PC-9 (cell line): ENCODE measurements at places on chromosomes 2 and 18. TPM values are rescaled to one million over a fixed set of nuclear protein-coding genes. Genes with fewer than 3 reads are reported as not detected.
A peak's percentile ranks its signal among the peaks of the same experiment; 100 is the strongest.

DNA sequence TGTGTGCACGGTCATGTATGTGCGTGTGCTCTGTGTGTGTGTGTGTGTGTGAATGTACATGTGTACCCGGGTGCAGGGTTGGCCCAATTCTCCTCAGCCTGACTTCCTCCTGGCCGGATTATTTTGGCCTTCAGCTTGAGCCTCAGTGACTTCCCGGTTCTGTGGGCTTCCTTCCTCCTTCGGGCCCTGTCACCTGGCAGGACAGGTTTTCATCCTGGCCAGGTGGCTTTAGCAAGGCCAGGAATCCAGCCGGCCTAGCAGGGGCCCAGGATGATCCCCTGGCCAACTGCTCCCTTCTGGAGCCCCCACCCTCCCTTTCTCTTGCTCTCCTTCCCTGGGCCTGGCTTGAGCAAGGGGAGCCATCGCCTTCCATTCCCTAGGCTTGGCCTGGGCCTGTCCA is 140.5 kb downstream of the INHBB start:
- no peaks in the 10 kb centered on the region for H3K36me3 ChIP-seq
- no peaks in the 10 kb centered on the region for H3K27me3 ChIP-seq
- no peak overlapping the region for H3K4me3 ChIP-seq
- peak overlapping the region; percentile 77 for H3K27ac ChIP-seq
- H3K4me1 ChIP-seq: peaks cover 19% of the 10 kb centered on the region

DNA sequence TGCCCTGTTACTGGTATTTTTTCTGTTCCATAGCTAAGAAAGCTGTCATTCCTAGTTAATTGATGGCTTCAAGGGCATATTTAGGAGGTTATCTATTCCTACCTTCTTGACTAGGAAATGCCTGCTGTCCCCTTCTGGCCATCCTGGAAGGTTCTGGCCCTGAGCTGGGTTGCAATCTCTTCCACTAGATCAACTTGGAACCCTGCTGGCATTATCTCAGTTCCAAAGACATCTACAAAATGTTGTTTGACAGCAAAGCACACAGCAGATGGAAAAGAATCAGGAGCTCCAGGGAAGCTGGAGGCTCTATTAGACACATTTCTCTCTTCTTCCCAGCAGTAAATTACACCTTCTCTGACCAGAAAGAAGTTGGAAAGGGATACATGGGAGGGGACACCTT is 192.1 kb downstream of the ARHGAP28 start:
- peaks cover 24% of the 10 kb centered on the region for H3K27me3 ChIP-seq
- H3K27ac ChIP-seq: no peak overlapping the region
- no peaks in the 10 kb centered on the region for H3K4me1 ChIP-seq
- no peak for DNase-seq
- H3K4me3 ChIP-seq: no peak overlapping the region
- H3K36me3 ChIP-seq: no peaks in the 10 kb centered on the region

DNA sequence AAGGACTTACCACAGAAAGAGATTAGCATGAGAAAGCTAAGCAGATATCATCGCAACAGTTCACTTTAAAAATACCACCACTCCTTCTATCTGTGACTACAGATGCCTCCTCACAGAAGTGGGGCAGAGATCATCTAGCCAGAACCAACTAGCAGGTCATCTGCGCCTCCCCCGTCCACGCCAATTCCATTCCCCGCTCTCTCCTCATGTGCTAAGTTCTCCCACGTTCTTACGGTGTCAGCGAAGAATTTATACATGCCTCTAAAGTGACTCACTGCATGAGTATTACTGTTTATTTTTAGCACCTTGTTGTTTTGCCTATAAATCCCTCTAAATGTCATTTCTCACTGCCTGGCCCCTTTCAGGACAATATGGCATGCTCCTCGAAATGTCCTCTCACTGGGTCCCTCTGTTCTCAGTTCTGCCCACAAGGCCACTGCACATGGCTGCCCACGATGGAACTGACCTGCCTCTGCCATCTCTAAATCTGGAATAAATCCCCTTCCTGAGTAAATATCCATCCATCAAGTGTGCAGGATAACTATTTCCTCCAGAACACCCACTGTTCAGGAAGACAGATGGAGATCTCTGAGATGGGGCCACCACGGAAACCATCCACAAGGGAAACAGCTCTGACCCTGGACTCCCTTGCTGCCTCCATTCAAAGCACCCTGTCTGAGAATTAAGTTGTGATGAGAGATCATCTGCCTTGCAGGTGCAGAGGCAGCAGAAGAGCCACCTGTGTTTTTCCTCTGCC is 137.7 kb downstream of the IRS1 start:
- no peaks in the 10 kb centered on the region for H3K27me3 ChIP-seq
- H3K4me3 ChIP-seq: peak overlapping the region; percentile 14; the same call in 1 of the 2 replicates
- peak; percentile 95 for DNase-seq
- H3K36me3 ChIP-seq: no peaks in the 10 kb centered on the region
- peaks cover 27% of the 10 kb centered on the region for H3K4me1 ChIP-seq
- H3K27ac ChIP-seq: peak overlapping the region; percentile 92

GRCh38 chr2:237257471-237257951 is 156.5 kb downstream of the COL6A3 start:
- no peaks in the 10 kb centered on the region for H3K27me3 ChIP-seq
- no peak overlapping the region for H3K4me3 ChIP-seq
- peaks cover 19% of the 10 kb centered on the region for H3K4me1 ChIP-seq
- no peak for DNase-seq
- H3K27ac ChIP-seq: no peak overlapping the region

GRCh38 chr18:40355726-40356125 is 1599.3 kb upstream of the PIK3C3 start:
- no peaks in the 10 kb centered on the region for H3K36me3 ChIP-seq
- no peaks in the 10 kb centered on the region for H3K27me3 ChIP-seq
- H3K4me1 ChIP-seq: no peaks in the 10 kb centered on the region
- H3K27ac ChIP-seq: no peak overlapping the region
- H3K4me3 ChIP-seq: no peak overlapping the region
- DNase-seq: no peak

- H3K4me3 ChIP-seq: no peak overlapping the region
- H3K36me3 ChIP-seq: no peaks in the 10 kb centered on the region
- H3K27ac ChIP-seq: no peak overlapping the region
- peaks cover 15% of the 10 kb centered on the region; the same call in 1 of the 2 replicates for H3K4me1 ChIP-seq
- no peak for DNase-seq
- H3K27me3 ChIP-seq: no peaks in the 10 kb centered on the region
These were observed 3.4 kb downstream of the SLC66A2 start for GRCh38 chr18:79947881-79948610.

GRCh38 chr2:204971206-204971907 is 426.1 kb downstream of the PARD3B start:
- H3K36me3 ChIP-seq: no peaks in the 10 kb centered on the region
- no peaks in the 10 kb centered on the region for H3K27me3 ChIP-seq
- no peak overlapping the region for H3K4me3 ChIP-seq
- DNase-seq: no peak
- no peaks in the 10 kb centered on the region for H3K4me1 ChIP-seq

DNA sequence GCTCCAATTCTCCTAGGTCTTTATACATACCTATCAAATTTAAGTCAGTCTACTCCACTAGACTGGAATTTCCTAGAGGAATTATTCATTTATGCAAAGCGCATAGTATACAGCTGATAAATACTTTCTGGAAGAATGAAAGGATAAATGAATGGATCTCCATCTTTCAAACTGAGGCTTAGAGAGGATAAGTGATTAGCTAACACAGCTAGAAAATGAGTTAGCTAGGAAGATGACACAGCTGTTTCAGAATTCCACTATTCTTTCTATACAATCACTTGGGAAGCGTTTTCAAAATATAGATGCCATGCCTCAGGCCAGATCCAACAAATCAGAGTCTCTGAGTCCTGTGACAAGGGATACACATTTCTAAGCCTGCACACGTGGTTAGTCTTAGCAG is 1146.6 kb upstream of the ZEB2 start:
- DNase-seq: no peak
- H3K27ac ChIP-seq: no peak overlapping the region
- H3K36me3 ChIP-seq: no peaks in the 10 kb centered on the region
- no peak overlapping the region for H3K4me3 ChIP-seq
- H3K4me1 ChIP-seq: no peaks in the 10 kb centered on the region

GRCh38 chr18:43322132-43322531 is 44.8 kb upstream of the SYT4 start:
- DNase-seq: no peak
- no peaks in the 10 kb centered on the region for H3K27me3 ChIP-seq
- no peaks in the 10 kb centered on the region for H3K4me1 ChIP-seq
- H3K4me3 ChIP-seq: no peak overlapping the region

DNA sequence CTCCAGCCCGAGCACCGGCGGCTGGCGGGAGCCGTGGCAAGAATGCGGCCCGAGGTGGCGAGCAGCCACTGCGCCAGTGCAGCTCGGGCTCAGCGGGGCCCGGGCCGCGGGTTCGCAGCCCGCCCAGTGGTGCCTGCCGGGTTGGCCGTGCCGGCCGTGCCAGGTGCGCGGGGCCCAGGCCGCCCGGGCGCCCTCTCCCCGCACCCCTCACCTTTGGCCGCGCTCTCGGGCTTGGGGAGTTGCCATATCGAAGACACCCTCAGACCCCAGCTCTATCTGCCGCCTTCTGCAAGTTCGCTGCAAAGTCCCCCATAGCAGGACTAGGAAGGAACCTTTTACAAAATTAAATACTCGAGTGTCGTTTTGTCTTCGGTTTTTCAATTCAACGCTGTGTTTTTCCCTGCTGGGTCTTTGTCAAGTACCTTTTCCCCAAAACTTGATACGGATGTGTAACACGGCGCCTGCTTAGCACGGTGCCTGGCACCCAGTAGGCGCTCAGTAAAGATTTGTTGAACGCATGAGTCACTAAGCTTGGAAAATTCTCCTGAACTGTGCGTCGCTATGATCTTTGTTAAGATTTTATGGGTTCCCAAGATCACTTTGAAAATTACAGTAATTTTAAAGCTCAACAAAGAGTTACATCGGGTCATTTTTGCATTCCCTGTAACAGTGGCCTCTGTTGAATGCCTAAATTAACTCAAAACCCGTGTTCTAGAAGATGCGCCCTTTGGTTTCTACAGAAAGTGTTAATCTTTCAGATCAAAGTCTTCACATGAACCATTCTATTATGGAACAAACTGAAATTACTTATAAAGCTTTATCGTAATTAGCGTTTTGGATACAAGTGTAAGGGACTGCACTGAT is 750 bp downstream of the STRADB start:
- DNase-seq: no peak
- 0 out of 2 replicates have a peak, but pooled peaks cover 5% of the 10 kb centered on the region for H3K36me3 ChIP-seq
- no peaks in the 10 kb centered on the region for H3K27me3 ChIP-seq
- H3K27ac ChIP-seq: no peak overlapping the region
- H3K4me3 ChIP-seq: peak overlapping the region; percentile 99

DNA sequence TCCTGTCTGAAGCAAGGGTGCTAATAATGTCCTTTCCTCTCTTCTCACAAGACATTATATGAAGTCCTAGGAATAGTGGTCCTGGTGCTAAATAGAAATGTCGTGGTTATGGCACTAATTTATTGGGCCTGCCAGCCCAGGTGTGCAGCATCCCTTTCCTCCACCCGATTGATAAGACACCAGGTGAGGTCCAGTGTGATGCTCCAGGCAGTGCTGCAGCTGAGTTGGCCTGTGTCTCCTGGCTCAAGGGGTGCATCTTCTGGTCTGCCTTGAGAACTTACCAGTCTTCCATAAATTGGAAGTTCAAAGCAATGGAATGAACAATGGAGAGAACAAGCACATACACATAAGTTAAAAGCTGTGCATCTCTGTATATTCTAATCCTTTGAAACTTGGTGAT is 26.9 kb downstream of the CRIM1 start:
- DNase-seq: no peak
- no peak overlapping the region for H3K4me3 ChIP-seq
- no peaks in the 10 kb centered on the region for H3K27me3 ChIP-seq
- peaks cover 56% of the 10 kb centered on the region for H3K4me1 ChIP-seq
- peaks cover 17% of the 10 kb centered on the region; the same call in 1 of the 2 replicates for H3K36me3 ChIP-seq
- H3K27ac ChIP-seq: no peak overlapping the region

DNA sequence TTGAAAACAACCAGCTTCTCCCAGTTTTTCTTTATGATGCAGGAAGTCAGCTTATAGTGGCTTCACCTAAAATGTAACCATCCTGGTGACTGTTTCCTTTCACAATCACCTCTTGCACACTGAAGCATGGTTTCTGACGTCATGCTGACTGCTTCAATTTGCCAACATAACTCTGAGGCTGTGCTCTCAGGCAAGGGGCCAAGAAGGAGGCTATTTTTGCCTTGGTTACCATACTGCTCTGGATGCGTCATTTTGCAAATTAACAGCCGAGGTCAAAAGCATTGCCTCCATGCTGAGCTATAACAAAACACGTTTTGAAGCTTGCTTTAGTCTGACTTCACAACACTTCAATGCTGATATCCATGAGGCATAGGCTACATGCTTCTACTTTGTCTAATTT is 397.8 kb downstream of the METTL4 start:
- peaks cover 26% of the 10 kb centered on the region for H3K4me1 ChIP-seq
- DNase-seq: peak; percentile 73
- no peaks in the 10 kb centered on the region for H3K27me3 ChIP-seq
- H3K4me3 ChIP-seq: no peak overlapping the region

DNA sequence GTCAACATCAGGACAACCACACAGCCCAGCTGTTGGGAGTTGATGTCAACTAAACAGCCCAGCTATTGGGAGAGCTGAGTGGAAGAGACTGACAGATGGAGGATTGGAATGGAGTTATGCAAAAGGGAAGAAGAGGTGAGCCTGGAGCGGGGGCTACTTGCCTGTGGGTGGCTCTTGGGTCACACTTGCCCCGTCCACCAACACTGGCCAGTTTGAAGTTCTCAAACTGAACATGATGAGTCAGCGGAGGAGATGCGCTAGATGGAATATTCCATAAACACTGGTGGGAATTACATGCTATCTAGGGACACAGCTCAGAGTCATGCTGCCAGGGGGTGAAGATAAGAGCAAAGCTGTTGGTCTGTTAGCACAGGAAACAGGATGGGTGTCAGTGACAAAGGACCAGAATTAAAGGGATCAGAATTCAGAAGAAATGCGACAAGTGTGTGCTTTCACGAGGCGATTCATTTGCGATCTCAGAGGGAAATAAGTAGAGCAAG is 33.2 kb upstream of the AGAP1 start:
- no peak overlapping the region for H3K4me3 ChIP-seq
- no peak overlapping the region for H3K27ac ChIP-seq
- H3K4me1 ChIP-seq: peaks cover 22% of the 10 kb centered on the region

GRCh38 chr2:207041279-207041678 is 102.0 kb downstream of the CPO start:
- no peak overlapping the region for H3K27ac ChIP-seq
- H3K4me3 ChIP-seq: no peak overlapping the region
- no peaks in the 10 kb centered on the region for H3K36me3 ChIP-seq
- H3K4me1 ChIP-seq: no peaks in the 10 kb centered on the region

- no peaks in the 10 kb centered on the region for H3K4me1 ChIP-seq
- no peak overlapping the region for H3K27ac ChIP-seq
- DNase-seq: no peak
- H3K36me3 ChIP-seq: peaks cover 33% of the 10 kb centered on the region; the same call in 1 of the 2 replicates
These were observed 84.2 kb downstream of the LRRFIP1 start for GRCh38 chr2:237711458-237712150.

- peak; percentile 3 for DNase-seq
- H3K4me3 ChIP-seq: no peak overlapping the region
- no peaks in the 10 kb centered on the region for H3K36me3 ChIP-seq
- no peaks in the 10 kb centered on the region for H3K27me3 ChIP-seq
- no peak overlapping the region for H3K27ac ChIP-seq
- no peaks in the 10 kb centered on the region for H3K4me1 ChIP-seq
These were observed 190.3 kb downstream of the RBM43 start for GRCh38 chr2:151071382-151071781.

- H3K36me3 ChIP-seq: no peaks in the 10 kb centered on the region
- H3K27me3 ChIP-seq: no peaks in the 10 kb centered on the region
- peak overlapping the region; percentile 63 for H3K4me3 ChIP-seq
These were observed 12.6 kb upstream of the MLPH start for GRCh38 chr2:237474442-237474911.

The LDAH gene
- total RNA-seq: 14.6 and 18.3 TPM in 2 replicates

The NPAS2 gene
- 38.3 and 41.2 TPM in 2 replicates for total RNA-seq

The SLC4A5 gene
- 1.2 TPM in 1 of 2 replicates, not detected in the other for total RNA-seq

The GCG gene
- total RNA-seq: not detected in 2 replicates

The CD8A gene
- 0.28 and 0.45 TPM in 2 replicates for total RNA-seq

The EVX2 gene
- total RNA-seq: not detected in 2 replicates

The RGPD8 gene
- total RNA-seq: 5.0 and 7.0 TPM in 2 replicates

The ABCG8 gene
- total RNA-seq: not detected in 2 replicates
